ENCODE measurements at places on chromosomes 11 and 22.

DNA sequence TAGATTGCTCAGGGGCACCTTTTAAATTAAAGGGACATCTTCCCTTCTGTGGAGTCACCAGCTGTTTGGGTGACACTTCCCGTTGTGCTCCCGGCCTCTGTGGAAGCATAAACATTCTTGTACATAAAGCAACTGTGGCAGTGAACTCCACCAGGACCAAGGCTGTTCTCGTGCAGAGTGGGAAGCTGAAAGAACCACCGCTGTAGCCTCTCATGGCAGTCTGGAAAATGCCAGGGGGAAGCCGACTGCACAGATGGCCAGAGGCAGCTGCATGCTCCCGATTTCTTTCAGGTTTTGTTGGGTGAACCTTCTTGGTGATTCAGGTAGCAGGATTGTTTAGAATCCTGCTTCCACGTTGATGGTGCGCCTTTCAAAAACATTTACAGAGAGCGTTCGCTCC is 10.3 kb downstream of the UBASH3B start:
- no peak for DNase-seq

- DNase-seq = no peak
Measured at GRCh38 chr11:111408789-111409727, 30.0 kb upstream of the POU2AF1 start.

- DNase-seq = no peak
Measured at GRCh38 chr22:47901911-47902310, 1139.5 kb downstream of the TBC1D22A start.

- no peak for DNase-seq
Measured at GRCh38 chr11:55707029-55707428, 45.0 kb downstream of the OR4C6 start.

- DNase-seq = no peak
Measured at GRCh38 chr22:43667656-43668055, 144.4 kb downstream of the EFCAB6 start.

- no peak for DNase-seq
Measured at GRCh38 chr11:110812086-110812733, 100.0 kb upstream of the ARHGAP20 start.

- DNase-seq = no peak
Measured at GRCh38 chr11:90124946-90125345, 9.5 kb upstream of the NAALAD2 start.

DNA sequence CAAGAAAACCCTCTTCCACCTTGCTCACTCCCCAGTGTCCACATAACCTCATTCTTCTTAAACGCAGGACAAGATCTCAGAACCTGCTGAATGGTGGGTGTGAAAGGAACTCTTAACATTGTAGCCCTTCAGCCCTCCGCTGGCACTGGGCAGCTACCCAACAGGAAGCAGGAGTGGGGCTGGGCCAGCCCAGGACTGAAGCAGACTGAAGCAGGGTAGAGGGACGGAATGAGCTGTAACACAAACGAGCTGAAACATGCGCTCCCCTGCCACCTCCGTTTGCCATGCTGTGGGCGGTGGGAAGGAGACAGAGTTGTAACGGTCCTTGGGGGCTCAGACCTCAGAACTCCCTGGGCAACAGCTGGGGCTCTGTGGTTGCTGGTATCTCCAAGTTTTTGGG is 23.6 kb downstream of the NPAT start:
- DNase-seq = no peak

- DNase-seq = no peak
Measured at GRCh38 chr11:67666303-67666645, 8.1 kb downstream of the ALDH3B2 start.

DNA sequence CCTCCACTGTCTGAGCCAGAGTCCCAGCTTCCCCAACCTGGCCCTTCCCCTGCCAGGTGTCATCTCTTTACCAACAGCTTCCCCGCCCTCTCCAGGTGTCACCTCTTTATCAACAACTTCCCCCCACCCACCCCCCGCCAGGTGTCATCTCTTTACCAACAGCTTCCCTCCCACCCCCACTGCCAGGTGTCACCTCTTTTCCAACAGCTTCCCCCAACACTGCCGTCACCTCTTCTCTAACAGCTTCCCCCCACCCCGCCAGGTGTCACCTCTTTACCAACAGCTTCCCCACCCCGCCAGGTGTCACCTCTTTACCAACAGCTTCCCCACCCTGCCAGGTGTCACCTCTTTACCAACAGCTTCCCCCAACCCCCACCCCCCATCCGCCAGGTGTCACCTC is 29.8 kb upstream of the TTLL12 start:
- no peak for DNase-seq

GRCh38 chr11:19597876-19598275 is 114.8 kb upstream of the NAV2 start:
- DNase-seq = no peak

GRCh38 chr11:84471501-84471900 is 1155.6 kb downstream of the DLG2 start:
- DNase-seq = no peak

DNA sequence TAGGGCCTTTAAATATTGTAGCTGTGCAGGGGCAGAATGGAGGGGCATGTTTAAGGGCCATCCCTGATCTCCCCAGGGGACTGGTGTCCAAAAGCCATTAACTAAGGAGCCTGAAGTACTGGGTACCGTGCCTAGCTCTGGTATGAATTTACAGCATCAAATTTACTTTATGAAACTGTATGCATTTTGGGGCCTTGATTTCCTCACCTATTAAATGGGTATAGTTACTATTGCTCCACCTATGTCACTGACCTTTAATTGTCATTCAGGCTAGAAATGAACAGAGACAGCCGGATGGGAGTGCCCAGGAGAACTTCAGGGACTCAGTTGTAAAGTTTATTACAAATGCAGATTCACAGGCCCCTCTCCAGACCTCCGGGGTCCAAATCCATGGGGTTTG is 11.8 kb upstream of the TP53I11 start:
- no peak for DNase-seq

- no peak for DNase-seq
Measured at GRCh38 chr22:32634421-32634981, 159.9 kb downstream of the FBXO7 start.

GRCh38 chr11:1860108-1860507 is 7.2 kb downstream of the LSP1 start:
- DNase-seq = no peak

DNA sequence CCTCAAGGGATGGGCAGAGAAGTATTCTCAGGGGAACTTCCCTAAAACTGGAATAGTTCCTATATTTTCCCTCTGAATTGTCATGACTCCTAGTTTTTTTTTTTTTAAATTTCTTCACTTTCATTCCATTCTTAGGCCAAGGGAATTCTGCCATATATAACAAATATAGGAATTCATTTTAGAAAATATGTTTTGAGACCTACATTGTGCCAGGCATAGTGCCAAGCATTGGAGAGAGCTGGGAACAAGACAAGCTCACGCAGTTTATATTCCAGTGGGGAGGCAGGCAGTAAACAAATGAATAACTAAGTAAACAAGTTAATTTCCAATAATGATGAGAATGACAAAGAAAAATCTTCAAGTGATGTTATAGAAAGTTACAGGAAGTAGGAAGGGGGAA is 2.6 kb upstream of the NPTXR start:
- no peak for DNase-seq

DNA sequence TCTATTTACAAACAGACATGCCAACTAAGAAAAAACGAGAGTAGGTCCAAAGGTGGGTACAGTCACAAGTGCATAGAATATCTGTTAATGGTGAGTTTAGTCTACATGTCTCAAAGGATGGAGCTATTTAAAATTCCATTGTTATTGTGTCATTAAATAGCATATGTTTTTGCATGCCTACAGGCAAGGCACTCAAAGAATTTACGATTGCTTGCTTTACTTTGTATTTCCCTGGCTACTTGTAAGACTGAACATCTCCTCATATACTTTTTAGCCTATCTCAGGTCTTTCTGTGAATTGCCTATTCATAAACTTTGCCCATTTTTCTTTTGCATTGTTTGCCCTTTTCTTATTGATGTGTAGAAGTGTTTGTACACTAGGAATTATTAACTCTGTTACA is 39.7 kb downstream of the DEUP1 start:
- peak; percentile 30 for DNase-seq

GRCh38 chr11:116388146-116388545 is 384.6 kb downstream of the BUD13 start:
- DNase-seq = no peak

GRCh38 chr11:133968300-133968699 is 11.5 kb upstream of the IGSF9B start:
- no peak for DNase-seq

- DNase-seq = peak; percentile 98
Measured at GRCh38 chr11:102171101-102171500, 60.9 kb downstream of the YAP1 start.

DNA sequence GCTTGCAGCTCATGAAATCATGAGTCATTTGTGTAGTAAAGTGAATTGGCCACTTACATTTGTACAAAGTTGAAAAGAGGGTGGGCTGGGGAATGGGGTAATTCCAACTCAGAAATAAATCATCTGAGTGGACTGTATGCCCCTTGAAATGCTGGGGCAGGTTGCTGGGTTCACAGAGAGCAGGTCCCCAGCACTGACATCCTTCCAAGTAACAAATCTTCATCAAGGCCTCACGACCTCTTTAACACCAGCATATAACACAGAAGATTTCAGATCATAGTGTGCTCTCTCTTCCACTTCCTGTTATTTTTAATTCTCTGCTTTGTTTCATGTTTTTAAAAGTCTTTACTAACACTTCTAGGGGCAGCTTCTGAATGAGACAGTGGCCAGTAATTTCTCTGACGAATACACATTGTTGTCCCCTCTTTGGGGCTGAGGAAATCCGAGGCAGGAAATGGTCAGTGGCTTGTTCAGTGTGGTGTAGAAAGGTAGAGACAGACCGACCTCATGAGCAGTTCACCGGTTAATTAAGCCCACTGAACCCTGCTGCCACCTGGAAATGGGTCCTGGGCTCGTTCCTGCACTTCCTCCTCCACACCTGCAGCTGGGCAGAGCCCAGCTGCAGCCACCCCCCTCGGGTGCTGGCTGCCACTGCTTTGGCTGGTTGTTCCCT is 127.7 kb downstream of the MAML2 start:
- no peak for DNase-seq

GRCh38 chr11:60994541-60995080 is 23.1 kb downstream of the CD6 start:
- no peak for DNase-seq

DNA sequence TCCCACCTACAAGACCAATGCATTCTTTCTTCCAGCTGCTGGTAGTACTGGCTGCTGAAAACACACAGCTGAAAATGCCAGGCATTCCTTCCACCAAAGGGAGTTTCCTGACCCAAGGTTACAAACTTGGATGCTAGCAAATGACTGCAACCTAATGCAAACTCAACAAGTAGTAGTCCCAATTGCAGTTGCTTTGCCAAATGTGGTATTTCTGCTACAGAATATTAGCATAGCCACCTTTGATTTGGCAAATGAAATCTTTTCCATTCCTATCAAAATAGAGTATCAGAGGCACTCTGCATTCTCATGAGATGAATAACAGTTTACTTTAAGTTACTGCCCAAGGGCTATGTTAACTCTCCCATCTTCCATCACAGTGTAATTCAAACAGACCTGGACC is 172.0 kb upstream of the ARHGAP42 start:
- peak; percentile 24 for DNase-seq

GRCh38 chr22:35554297-35554845 is 13.7 kb downstream of the RASD2 start:
- no peak for DNase-seq

DNA sequence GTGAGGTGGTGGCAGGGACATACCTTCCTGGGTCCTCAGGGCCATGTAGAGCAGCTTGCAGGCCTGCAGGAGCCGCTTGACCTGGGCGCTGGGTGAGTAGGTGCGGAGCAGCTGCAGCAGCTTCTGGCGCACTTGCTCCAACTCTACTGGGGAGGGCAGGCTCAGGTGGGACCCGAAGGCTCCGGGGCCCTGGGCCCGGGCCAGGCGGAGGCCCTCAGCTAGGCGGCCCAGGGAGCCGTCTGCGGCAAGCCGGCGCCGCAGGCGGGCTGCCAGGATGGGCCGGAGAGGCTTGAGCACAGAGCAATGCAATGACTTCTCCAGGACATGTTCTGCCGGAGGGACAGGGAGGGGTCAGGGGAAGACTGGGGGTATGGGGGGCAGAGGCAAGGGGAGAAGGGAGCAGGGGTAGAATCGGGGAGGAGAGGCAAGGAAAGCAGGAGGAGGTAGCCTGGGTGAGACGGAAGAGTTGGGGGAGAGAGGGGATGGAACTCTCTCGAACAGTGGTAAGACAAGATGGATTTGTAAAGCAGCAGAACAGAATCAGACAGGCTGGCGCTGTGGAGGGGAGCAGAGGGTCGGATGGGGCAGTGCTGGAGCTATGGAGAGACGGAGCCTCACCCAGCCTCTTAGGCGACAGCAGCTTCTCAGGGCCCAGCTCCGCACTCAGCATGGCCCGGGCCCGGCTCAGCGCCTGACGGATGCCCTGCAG is 2.2 kb downstream of the RIN1 start:
- DNase-seq = no peak

- no peak for DNase-seq
Measured at GRCh38 chr11:69593851-69594250, 47.1 kb upstream of the CCND1 start.

DNA sequence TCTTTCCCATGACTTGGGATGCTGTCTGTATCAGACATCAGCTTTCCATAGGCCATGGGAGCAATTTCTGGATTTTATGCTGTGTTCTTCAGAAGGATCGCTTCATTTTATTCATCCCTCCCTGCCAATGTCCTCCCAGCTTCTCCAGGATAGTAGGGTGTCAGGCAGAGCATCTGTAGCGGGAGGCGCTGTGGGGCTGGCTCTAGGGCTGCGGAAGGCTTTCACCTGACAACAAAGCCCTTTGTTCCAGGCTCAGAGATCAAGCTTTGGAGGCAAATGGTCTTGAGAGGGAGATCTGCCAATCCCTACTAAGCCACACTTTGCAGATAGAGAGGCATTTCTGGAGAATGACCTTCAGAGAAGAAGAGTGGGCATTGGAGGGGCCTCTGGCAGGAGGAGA is 29.5 kb upstream of the FTH1 start:
- DNase-seq = no peak

GRCh38 chr11:5291207-5291838 is 10.4 kb downstream of the OR51B4 start:
- no peak for DNase-seq

DNA sequence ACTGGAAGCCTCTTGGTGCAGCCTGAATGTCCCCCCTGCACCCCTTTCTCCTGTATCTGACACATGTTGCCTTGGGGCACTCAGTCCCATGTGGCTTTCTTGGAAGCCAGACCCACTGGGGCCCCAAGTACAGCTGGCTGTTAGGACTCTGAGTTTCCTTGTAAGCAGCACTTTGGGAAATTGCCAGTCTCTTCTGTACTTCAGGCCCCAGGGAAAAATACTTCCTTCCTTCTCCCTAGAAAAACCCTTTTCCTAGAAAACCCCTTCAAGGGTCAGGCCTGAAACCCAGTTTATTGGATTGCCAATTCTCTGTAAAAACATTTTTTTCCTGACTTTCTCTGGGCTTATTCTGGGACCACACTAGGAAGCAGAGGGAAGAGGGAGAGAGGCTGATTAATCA is 360.3 kb downstream of the TENM4 start:
- no peak for DNase-seq

- DNase-seq = no peak
Measured at GRCh38 chr22:49081261-49081666, 746.4 kb downstream of the BRD1 start.

All from HS-5 (cell line).